ENCODE measurements at places on chromosomes 11 and 22.
A peak's percentile ranks its signal among the peaks of the same experiment; 100 is the strongest.

DNA sequence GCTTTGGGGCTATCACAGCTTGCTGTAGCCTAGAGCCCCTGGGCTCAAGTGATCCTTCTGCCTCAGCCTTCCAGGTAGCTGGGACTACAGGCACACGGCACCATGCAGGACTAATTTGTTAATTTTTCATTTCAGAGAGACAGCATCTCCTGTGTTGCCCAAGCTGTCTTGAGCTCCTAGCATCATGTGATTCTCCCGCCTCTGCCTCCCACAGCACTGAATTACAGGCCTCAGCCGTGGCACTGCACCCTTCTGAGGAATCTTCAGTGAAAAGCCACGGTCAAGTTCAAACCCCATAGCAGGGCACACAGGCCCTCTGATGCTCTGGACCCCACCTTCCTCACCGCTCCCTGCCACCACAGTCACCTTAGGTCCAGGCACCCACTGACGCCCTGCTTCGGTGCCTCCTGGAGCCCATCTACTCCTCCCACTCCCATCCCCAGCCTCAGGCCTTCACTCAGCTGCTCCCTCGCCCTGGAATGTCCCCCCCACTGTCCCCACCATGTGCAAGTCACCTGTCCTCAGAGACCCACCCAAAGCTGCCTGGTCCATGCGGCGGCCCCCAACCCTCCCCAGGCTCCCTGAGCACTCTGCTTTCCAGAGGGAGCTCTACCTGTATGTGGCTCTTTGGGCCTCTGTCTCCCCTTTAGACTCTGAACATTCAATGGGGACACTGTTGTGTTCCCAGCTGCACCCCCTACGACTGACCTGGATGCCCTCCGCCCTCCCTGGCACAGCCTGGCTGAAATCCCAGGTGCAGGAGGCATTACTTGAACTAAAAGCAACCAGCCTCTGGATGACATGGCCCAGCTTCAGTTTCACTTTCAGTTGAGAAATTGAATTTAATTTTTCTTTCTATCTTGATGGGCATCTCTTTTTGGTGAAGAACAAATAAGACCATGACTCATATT, 1.6 kb downstream of the APOL2 start:
- DNase-seq = no peak

DNA sequence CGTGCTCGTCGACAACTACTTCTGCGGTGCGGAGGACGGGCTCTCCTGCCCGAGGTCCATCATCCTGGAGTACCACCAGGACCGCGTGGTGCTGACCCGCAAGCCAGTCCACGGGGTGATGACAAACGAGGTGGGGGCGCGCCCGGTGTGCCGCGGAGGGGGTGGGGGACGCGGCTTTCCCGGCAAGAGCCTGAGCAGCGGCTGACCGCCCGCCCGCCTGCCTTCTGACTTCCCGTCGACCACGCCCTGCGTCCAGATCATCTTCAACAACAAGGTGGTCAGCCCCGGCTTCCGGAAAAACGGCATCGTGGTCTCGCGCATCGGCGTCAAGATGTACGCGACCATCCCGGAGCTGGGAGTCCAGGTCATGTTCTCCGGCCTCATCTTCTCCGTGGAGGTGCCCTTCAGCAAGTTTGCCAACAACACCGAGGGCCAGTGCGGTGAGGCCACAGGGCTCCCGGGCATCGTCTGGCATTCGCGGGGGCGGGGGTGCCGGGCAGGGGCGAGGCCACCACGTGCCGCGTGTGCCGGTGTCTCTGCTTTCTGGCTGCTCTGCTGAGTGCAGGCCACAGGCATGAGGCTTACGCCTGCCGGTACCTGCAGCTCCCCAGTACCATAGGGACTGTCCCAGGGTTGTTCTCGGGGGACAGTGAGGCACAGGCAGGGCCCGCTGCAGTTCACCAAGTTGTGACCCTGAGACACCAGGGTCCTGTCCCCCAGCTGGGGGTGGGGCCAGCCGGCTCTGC, 28.5 kb upstream of the MUC5B start:
- peak; percentile 60 for DNase-seq

GRCh38 chr11:130088919-130089673, 19.4 kb downstream of the APLP2 start:
- no peak for DNase-seq

- DNase-seq = peak; percentile 58
Measured at GRCh38 chr22:44383652-44384562, 71.2 kb upstream of the SHISAL1 start.

DNA sequence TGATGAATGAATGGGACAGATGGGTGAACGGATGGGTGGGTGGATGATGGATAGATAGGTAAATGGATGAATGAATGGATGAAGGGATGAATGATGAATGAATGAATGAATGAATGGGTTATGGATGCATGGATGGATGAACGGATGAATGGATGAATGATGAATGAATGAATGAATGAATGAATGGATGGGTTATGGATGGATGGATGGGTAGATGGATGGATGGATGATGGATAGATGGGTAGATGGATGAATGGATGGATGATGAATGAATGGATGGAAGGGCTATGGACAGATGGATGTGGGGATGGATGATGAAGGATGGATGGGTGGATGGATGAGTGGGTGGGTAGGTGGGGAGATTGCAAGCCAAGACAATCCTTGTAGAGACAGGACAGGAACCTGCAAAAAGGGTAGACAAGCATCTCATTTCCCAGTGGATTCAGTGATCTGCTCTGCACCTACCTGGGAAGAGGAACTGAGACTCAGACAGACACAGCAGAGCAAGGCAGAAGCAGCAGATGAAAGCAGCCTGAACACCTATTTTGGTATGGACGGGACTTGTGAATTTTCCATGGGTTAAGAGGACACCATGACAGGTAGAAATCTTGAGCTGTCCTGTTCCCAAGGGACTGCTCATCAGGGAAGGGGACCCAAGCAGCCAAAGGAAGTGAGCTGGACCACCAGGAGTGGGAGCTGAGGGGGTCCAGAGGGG, 68.0 kb downstream of the EFCAB6 start:
- no peak for DNase-seq

GRCh38 chr11:57397394-57397990, 7.0 kb upstream of the PRG2 start:
- DNase-seq = no peak

GRCh38 chr22:29269230-29269604, 1.1 kb downstream of the EWSR1 start:
- DNase-seq = no peak

- no peak for DNase-seq
Measured at GRCh38 chr11:92204731-92205130, 19.9 kb upstream of the FAT3 start.

DNA sequence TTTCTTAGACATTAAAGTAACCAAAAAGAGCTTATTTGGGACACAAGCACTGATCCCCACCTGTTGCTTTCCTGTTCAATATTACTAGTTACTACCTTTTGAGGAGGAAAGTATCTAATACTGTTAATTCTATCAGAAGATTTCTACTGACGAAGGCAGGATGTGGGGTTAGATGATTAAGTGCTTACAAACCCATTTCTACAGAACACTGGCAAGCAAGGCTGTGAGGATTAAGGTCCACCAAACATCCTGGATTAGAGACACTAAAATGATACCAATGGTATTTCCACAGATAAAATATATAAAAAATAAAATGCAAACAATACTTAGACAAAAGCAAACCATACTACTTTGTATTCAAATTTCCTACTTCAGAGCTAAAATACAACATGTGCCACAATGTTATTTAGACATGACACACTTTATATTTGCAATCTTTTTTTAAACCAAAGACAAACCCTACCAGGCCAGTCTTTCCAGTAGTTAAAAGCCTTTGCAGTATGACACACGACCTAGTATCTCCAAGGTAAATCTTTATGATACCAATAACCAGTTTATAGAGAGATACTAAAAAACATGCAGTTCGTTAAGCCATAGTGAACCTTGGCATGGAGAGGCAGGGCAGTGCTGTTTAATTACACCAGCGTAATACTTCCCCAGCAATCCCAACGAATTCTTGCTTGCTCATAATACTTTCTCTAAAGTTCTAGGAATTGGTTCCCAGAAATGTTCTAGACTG, 71.2 kb upstream of the TP53AIP1 start:
- no peak for DNase-seq

DNA sequence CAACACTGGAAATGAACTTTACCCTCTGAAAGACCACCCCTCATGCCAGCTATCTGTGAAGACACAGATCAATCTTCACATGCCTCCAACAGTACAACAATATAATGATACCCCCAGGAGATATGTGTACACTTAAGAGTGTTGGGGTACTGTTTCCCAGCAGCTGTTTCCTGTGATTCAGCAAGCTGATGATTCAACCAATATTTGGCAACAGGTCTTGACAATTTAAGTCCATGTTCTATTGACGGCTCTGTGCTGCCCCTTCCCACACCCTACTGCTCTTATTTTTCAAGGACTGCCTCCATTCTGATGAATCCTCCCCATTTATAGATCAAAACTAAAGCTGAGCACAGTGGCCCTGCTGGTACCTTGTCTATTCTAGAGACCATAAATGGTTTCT, 6.6 kb downstream of the SNX19 start:
- no peak for DNase-seq

DNA sequence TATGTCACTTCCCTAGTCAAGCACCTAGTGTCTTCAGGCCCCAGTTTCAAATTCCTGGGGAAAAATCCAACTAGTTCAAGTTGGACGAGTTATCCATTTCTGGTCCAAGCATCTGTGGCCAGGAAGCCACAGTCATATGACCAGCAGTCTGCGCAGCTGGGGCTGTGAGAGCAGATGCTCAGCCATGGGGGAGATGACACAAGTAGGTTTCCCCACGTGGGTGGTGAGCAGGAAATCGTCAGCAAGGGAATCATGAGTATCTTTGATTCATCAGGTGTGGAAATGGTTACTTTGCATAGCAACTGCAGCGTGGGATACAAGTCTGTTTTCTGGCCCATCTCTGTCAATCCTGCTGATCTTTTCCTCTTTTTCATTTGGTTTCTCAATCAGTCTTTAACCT, 185.3 kb downstream of the C11orf91 start:
- DNase-seq = no peak

DNA sequence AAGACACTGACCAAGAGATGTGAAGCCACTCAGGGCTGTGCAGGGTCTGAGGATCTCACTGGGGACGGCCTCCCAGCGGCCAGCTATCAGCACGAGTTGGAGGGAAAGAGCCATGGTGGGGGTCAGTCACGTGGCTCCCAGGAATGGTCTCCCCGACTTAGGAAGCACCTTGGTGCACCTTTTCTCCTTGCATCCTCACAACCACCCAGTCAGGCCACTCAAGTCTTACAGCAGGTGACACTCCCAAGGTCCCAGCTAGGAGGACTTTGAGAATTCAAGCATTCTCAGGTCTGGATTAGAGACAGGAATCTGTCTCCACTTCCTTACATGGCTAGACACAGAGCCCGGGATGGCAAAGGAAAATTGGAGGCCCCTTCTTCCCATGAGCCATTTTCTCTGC, 2.7 kb downstream of the RNASEH2C start:
- no peak for DNase-seq

DNA sequence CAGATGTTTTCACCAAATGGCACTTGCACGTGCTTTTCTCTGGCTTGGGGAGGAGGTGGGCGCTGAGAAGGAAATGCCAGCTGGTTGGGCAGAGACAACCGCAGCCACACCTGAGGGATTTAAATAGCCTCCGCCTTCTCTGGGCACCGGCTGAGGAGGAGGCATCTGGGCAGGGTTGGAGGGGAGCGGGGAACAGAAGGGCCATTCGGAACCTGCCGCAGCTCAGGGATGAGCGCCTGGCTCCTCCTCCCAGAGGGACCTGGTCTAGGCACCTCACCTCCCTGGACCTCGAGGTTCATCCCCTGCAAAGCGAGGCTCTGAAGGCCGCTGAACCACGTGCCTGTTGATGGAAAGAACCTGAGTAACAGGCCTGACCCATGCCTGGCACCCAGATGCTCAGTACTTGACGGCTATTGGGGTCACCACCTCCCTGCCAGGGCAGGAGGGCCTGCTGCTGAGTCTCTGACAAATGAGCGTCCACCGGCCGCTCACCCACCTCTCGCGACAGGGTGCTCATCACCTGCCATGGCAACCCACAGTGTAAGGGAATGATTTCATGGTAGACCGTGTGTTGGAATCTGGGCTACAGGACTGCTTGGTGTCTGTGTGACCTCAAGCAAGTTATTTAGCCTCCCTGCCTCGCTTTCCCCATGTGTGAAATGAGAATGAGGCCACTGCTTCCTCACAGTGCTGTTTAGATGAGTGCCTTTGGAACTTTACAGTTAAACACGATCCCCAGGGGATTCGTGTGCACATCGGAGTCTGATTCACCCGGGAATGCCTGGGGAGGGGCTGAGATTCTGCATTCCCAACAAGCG, 2.0 kb upstream of the KDELR3 start:
- DNase-seq = no peak

DNA sequence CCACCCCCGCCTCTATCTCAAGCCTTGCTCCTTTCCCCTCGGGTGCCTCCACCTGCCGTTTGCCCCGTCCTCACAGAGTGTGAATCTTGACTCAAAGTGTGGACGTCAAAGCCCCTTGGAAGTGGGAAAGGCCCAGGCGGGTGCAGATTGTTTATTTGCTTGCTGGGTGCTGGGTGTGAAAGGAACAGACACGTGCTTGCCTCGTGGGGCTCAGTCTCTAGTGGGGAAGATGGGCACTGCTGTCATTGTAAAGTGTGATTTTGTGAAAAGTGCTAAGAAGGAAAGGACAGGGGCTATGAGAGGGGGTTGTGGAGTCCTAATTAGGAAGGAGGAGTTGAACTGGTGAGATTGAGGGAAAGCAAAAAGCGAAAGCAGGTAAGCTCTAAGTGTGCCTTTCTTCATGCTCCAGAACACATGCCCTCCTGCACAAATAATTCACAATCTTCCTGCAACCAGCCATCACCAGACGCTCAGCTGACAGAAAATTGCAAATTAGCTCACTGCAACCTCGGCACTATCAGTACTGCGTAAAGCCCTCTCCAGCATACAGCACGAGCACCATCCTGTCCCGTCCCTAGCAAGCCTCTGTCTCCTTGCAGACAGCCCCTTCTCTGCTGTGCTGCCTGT, 9.7 kb upstream of the GCAT start:
- DNase-seq = no peak

DNA sequence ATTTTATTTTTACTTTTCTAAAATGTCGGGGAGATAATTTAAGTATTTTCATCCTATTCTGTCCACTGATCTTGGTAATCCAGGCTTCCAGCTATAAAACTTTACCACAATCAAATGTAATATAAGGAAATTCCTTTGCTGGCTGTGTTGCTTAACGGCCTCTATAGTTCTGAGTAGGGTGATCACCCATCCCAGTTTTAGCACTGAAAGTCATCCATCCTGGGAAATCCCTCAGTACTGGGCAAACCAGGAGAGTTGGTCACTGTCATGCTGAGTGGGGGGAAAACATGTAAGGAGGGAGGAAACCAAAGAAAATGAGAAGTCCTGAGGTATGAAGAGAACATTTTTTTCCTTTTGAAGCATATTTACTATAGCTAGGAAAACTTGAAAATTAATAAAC, 12.8 kb upstream of the BACE1-AS start:
- DNase-seq = no peak

- DNase-seq = no peak
Measured at GRCh38 chr11:116821050-116821918, 1.8 kb downstream of the APOA4 start.

GRCh38 chr11:105023003-105023402, at the start of gene CASP5:
TSS of gene CASP5 (minus strand) at chr11:105023168. CDS start at chr11:105023136, 32 bp downstream.
- no peak for DNase-seq

GRCh38 chr11:126607374-126607773, 251.9 kb downstream of the ST3GAL4 start:
- DNase-seq = peak; percentile 31

- DNase-seq = peak; percentile 78
Measured at GRCh38 chr11:77091146-77091940, 11.3 kb upstream of the OMP start.
